ENCODE measurements at places on chromosomes 4 and X.

- no peak for DNase-seq
Measured at GRCh38 chrX:65493431-65493830, 41.2 kb downstream of the LAS1L start.

DNA sequence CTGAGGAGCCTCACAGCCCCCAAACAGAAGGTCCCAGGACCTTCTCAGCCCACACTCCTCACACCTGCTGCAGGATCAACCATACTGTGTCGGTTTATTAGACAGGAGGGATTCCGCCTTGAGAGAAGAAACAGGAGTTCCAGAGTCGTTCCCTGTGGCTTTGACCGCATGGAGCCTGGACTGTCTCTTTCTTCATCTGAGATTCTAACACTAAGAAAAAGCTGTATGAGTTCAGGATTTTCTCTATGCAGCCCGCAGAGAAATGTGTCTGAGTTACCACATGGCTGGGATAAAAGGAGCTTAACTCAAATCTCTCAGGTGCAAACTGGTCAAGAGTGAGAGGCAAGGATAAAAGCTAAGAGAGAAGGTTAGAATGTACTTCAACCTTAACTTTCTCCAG is 126.7 kb downstream of the AFAP1 start:
- no peak for DNase-seq

DNA sequence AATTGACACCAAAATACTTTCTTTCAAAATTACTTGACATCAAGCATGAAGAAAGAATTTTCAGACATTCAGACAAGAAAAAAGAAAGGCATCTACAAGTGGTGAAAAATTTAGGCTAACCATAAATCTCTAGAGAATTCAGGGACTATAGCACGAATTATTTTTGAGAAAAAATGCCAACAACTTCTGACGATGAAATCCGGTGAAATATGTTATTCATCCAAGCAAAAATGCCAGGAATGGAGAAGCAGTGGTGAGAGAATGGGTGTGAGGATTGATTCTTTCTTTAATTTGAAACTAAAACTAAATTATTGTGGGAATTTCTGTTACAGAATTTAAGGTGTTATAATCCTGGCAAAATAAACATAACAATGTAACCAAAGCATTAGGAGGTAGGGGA is 69.4 kb upstream of the SORBS2 start:
- DNase-seq: no peak

DNA sequence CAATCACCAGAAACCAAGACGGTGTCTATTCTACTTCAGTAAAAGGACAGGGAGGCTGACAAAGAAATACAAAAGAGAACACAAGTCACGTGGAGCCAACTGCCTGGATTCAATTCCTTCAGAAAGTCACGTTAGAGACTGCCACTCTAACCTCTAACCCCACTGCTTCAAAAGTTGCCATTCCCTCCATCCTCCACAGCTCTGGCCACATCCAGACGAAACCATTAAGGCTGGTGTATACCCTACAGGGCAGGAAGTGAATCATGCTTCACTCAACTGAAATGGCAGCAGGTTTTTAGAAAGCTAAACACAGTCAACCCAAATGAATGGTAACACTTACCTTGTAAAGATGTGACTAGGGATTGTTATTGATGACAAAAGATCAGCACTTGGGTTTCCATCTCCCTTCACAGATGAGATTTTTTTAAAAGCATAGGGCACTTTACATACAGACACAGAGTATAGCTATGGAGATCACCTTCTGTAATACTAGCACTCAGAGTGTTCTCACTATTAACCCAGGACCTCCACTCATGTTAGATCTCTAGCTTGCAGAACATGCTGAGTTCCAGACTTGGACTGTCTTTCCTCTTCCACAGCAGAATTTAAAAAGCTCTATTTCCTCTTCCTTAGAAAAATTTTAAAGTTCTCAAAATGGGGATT is 37.4 kb downstream of the MAML3 start:
- no peak for DNase-seq

- no peak for DNase-seq
Measured at GRCh38 chr4:129708784-129709183, 612.8 kb downstream of the C4orf33 start.

- no peak for DNase-seq
Measured at GRCh38 chr4:85556283-85556682, 81.3 kb downstream of the ARHGAP24 start.

DNA sequence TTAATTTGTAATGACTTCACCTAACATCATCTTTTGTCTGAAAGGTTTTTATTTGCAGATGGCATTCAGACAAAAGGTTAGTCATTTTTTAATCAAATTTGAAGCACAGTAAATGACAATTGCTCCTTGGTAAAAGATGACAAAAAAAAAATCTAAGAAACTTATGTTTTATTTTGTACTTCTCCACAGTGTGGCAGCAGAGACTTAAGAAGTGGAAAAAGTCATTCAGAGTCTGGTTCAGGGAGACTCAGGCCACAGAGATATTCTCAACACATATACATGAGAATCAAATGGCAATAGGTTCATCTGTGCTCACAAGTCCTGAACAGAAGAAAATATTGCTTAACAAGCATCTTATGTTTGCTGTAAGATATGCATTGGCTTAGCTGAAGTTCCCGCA is 436.2 kb downstream of the KCNIP4 start:
- DNase-seq: peak; percentile 4

DNA sequence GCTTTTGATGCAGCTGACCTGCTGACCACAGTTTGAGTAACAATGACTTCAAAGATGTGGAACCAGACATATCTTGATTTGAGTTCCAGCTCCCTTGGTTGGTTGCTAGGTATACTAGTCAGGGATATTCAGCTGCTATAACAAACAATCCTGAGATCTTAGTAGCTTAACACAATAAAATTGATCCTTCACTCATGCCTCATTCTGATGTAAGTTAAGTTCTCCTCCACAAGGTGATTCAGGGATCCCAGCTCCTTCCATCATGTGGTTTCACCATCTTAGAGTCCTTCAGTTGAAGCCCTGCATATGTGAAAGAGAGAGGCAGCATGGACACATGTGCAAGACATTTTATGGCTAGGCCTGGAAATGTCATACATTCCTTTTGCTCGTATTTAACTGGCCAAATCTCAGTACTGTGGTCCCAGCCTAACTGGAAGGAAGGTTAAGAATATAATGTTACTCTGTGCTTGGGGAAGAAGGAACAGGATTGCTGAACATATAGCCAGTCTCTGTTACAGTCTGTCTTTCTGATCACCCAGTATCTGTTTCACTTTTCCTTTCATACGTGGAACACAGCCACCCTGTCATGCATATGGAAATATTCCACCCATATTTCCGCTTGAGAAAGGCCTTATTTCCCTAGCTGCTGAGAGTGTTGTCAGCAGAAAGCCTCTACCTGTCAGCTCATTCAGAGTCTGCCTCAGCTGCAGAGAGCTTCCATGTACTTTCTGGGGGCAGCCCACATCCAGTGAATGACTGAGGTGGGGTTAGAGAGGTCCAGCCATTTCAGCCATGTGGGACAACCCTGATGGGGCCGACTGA is 7.1 kb downstream of the SMIM9 start:
- no peak for DNase-seq

GRCh38 chr4:186368281-186368680 is 102.3 kb downstream of the F11 start:
- no peak for DNase-seq

DNA sequence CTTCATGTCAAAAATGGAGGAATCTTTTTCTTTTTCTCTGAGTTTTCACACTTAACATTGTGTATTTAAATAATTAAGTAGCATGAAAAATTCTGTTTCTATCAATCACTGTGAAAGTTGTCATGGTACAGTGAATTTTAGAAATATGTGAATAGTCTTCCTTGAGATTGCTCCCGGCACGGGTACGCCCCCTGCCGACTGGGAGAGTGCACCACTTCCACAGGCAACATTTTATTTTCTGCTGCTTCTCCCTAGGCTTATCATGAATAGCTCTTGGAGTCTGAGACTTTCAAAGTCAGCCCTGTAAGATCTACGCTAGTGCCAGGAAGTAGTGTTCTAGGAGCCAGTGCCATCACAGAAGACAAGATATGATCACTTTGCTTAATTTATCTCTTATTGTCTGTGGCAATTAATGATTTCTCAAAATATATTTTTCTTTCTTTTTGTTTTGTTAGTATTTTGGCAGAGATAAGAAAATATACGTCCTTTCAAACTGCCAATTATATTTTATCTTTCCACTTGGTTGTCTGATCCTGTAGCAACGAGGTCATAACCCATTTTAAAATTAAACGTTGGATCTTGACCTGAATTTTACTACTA is 763.8 kb upstream of the AADAT start:
- DNase-seq: peak; percentile 3

GRCh38 chr4:36872679-36873078 is 371.9 kb upstream of the NWD2 start:
- DNase-seq: no peak

- DNase-seq: no peak
Measured at GRCh38 chrX:108322234-108322633, 116.0 kb downstream of the COL4A6 start.

DNA sequence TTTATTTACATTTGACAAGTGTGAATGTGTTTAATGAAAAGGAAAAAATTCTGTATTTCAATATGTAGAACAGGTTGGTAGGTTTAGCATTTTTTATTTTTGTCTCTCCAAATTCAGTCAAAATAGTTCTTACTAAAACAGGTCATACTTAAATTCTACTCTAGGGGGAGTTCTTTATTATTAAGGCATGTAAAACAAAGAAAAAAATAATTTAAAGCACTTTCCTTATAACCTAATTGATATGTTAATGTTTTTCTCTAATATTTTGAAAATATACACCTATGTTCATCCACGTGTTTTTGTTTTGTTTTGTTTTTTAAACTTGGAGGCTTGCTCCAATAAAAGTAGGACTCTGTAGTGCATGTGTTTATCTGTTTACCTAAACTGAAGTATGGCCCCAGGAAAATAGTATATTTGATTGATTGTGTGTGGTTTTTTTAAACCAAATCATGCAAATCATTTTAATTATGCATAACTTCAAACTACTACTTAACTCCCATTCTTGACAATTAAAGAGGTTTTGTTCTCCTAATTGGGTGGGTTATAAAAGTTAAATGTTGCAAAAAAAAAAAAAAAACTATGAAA is 562.7 kb downstream of the RPA4 start:
- DNase-seq: no peak

GRCh38 chrX:14675500-14675899 is 146.2 kb downstream of the GLRA2 start:
- DNase-seq: no peak

DNA sequence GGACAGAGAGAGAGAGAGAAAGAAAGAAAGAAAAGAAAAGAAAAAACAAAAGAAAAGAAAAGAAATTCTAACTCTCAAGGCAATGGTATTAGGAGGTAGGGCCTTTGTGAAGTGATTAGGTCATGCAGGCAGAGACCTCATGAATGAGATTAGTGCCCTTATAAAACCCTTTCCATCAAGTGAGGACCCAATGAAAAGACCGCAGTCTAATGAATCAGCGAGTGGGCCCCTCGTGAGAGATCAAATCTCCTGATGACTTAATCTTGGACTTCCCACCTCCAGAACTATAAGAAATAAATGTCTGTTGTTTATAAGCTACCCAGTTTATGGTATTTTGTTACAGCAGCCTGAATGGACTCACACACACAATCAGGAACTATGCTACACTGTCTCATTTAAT is 16.9 kb downstream of the AASDH start:
- no peak for DNase-seq

GRCh38 chrX:1449823-1450149 is 2.9 kb downstream of the ASMTL start:
- DNase-seq: no peak

DNA sequence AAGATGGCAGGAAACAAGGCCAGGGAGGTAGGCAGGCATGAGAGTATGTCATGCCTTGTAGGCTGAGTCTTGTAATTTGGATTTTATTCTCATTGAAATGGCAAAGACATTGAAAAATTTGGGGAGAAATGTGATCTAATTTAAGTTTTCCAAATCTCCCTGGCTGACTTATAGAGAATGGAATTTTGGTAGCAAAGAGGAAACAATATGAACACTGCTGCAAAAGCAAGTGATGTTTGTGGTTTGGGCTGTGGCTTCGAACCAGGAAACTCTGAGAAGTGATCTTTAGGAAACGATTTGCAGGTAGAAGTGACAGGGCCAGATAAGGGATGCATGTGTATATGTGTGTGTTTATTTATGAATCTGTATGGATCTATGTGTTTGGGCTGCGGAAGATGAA is 35.6 kb downstream of the ARSJ start:
- DNase-seq: no peak

DNA sequence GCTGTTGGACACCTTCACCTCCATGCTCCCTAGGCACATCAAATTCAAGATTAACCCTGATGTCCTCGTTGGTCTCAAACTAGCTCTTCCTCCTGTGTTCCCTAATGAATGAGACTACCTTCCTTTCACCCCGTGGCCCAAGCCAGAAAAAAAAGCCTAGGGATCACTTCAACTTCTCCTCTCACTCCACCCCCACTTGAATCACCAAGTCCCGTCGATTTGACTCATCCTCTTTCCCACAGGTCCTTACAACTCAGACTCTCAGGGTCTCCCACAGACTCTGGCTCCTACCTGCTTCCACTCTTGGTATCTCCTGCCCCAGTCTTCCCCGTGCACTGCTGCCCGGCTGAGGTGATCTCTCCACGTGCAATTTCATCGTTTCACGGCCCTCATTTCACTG is 8.5 kb downstream of the SLC25A43 start:
- DNase-seq: no peak

- DNase-seq: no peak
Measured at GRCh38 chrX:23263892-23264291, 70.8 kb upstream of the PTCHD1 start.

DNA sequence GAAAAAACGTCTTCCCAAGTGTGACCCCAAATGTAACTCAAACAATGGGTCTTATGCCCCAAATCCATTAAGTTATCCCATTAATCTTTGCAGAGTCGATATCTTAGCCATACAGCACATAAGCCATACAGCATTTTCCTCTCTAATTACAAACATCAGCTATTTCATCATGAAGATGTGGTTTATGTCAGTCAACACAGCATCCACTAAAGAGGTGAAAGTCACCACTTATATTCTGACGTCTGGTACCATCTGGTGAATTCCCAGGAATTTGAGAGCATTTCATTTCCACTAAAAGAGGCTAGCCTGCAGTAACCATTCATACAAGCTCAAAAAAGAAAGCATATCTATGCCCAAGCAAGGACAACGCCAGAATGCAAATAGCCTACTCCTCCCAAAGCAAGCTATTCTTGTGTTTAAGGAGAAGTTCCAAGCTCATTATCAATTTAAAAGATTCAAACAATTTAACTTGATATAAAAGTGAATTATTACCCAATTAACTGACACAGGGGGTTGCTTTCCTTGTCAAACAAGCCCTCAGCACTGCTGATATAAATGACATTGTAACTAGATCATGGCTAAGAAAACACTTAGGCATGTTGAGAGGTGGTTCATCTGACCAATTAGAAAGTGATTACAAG is 203.3 kb downstream of the ANTXR2 start:
- no peak for DNase-seq

All from CMK (cell line).